AG10803 (cell line): ENCODE measurements at places on chromosomes 5 and 9.
A peak's percentile ranks its signal among the peaks of the same experiment; 100 is the strongest.

DNA sequence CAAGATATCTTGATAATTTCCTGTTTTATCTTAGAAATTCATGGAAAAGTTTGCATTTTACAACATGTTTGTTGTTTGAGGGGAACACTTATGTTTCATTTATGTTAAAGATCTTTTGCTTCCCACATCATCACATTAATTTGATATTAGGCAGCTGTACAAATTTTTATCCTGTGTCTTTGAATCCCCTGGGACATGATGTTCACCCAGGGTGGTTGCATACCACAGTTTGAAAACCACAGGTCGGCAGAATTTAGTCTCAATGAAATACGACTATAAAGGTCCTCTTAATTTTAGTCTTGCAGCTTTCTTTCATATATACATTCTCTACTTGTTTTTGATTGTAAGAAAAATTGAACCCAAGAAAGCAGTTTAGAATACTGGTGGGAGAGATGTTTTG is 3.7 kb downstream of the NAA35 start:
- no peak for DNase-seq

GRCh38 chr5:97601651-97602050 is 418.6 kb upstream of the RIOK2 start:
- DNase-seq, result no peak

GRCh38 chr5:4703931-4704458 is 436.1 kb upstream of the ADAMTS16 start:
- DNase-seq, result no peak

GRCh38 chr5:147691130-147691529 is 91.4 kb downstream of the JAKMIP2 start:
- DNase-seq, result no peak

- DNase-seq, result no peak
Measured at GRCh38 chr5:131266370-131267060, 2.7 kb downstream of the CDC42SE2 start.

- DNase-seq, result no peak
Measured at GRCh38 chr5:28390341-28390740, 1352.0 kb upstream of the CDH9 start.

- DNase-seq, result no peak
Measured at GRCh38 chr5:64301566-64301965, 135.9 kb downstream of the RNF180 start.

DNA sequence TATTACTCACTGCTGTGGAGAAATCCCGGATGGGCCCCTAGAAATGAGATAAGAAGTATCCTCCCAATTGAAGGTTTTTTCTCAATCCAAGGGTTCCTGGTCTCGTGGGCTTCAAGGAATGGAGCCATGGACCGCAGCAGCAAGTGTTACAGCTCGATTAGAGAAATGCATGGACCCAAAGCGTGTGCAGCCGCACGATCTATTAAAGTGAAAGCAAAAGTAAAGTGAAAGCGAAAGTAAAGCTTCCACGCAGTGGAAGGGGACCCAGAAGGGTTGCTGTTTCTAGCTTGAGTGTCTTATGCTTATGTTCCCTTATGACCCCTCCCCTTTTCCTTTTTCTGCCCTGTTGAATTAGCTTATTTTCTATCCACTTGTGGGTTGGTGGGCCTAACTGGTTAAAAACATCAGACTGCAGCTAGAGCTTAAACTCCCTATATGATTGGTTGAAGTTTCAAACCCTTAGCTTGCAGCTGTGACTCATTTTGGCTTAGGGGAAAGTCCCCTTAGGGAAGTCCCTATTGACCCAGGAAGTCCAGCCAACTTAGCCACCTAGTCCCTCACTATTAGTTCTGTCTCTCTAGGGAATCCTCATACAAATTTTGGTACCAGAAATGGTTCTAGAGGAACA is 1111.8 kb downstream of the TAF11L14 start:
- no peak for DNase-seq

DNA sequence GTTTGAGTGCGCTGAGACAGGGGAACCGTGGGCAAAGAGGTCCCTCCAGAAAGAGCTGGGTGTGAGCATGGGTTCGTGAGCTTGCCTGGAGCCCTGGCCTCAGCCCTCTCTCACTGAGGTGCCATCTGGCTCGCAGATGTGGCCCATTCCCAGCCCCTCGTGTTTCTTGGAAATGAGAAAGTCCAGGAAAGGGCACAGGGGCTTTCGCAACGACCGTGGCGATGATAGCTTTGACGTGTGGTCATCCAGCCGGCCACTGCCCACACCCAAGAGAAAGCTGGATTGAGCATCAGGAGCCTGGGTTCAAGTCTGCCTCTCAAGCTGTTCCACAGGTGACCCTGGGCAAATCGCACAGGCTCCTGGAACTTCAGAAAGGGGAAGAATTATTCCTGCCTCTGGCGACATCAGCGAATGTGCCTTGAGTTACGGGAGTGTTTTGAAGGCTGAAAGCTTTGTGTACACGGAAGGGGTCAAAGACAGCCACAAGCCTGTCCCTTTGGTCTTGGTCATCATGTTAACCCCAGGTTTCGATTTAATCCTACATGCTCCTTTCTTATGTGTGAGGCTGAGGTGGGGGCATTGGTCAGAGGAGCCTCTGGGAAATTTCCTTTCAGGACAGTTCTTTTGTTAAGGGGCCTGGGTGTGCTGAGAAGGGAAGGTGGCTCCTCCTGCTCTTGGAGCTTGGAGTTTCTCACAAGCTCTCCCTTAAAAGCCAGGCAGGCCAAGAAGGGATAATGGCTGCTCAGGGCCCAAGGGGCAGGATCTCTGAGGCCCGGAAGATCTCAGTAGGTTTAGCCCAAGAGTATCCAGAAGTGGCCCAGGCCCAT is 41.7 kb upstream of the IL17B start:
- peak; percentile 93 for DNase-seq

GRCh38 chr9:134219646-134220060 is 55.3 kb upstream of the RNU6ATAC start:
- DNase-seq, result no peak

- no peak for DNase-seq
Measured at GRCh38 chr9:12817702-12818101, 42.9 kb downstream of the LURAP1L start.

DNA sequence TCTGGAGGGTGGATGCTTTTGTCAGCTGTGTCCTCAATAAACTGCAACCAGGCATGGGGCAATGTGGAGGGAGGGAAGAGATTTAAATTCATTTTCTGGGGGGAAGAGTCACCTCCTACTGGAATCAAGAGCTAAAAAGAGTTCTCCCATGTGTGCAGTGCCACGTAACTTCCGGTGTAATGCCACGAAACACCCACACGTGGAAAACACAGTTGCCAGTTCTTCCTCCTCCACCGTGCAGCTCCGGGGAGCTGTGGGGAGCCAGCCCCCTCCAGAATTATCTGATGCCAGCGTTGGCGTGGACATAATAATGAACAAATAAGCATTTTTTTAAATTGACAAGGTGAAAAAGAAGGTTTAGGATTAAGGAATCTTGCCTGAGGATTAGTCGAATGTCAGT is 32.1 kb upstream of the MED10 start:
- no peak for DNase-seq

- peak; percentile 55 for DNase-seq
Measured at GRCh38 chr9:115002371-115003120, 72.2 kb upstream of the TNFSF8 start.

GRCh38 chr9:127252410-127253318 is 11.9 kb upstream of the GARNL3 start:
- no peak for DNase-seq

- peak; percentile 98 for DNase-seq
Measured at GRCh38 chr9:127578952-127579853, 32.9 kb upstream of the STXBP1 start.

GRCh38 chr5:122183788-122184170 is 54.4 kb downstream of the ZNF474 start:
- no peak for DNase-seq

- peak; percentile 78 for DNase-seq
Measured at GRCh38 chr9:71733176-71733575, 35.1 kb downstream of the CEMIP2 start.

- no peak for DNase-seq
Measured at GRCh38 chr5:124645396-124645795, 101.0 kb downstream of the ZNF608 start.

- DNase-seq, result peak; percentile 11
Measured at GRCh38 chr9:28032268-28032590, 458.9 kb upstream of the C9orf72 start.

- no peak for DNase-seq
Measured at GRCh38 chr5:157189223-157189622, 8.6 kb downstream of the ITK start.

DNA sequence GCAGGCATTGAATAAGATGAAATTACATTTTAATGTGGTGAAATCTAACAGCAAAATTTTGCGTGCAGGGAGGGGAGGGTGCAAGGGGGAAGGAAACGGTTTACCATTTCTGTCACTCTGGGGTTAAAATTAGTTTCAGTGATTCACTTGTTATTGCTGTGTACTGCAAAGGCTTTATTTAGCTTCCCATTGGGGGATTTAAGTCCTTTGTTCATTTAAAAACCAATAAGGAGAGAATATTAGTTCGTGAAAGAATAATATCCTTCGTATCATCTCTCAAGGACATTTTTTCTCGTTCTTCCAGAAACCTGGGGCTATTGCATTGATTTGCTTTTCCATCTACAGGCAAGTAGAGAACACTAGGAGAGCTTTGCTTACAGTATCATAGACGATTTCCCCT is 667.8 kb upstream of the RGMB start:
- DNase-seq, result no peak

DNA sequence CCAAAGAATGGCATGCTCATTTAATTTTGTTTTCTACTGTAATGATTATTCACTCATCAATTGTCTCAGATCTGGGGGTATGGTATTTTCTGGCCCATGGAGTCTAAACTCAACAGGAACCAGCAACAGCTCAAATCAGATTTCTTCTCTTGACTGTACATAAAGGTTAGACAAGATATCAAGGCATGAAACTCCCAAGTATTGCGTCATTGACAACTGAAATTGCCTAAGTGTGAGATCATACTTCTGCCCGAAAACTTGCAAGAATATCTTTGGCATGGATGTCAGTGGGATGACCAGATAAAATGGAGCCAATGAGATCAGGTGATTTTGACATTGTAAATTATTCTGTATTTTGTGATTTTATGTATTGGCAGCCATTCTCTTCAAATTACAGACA is 141.7 kb upstream of the STK32A start:
- DNase-seq, result peak; percentile 29

DNA sequence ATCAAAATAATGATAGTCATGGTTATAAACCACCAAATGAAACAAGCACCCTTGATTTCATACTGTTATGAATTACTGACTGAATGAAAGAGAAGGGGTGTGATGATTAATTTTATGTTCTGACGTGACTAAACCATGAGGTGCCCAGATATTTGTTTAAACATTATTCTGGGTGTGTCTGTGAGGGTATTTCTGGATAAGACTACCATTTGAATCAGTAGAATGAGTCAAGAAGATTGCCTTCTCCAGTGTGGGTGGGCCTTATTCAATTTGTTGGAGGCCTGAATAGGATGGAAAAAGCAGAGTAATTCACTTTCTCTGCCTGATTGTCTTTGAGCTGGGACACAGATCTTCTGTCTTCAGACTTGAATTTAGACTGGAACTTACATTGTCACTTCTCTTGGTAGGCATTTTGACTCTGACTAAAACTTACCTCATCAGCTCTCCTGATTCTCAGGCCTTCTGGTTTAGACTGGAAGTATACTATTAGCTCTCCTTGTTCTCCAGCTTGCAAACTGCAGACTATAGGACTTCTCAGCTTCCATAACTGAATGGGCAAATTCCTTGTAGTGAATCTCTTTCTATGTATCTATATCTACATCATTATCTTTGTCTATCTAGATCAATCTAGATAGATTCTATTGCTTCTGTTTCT is 321.9 kb upstream of the TARS1 start:
- peak; percentile 20 for DNase-seq

- no peak for DNase-seq
Measured at GRCh38 chr9:131259432-131259898, 16.8 kb downstream of the FAM78A start.

- peak; percentile 54 for DNase-seq
Measured at GRCh38 chr5:176660860-176661641, 13.8 kb downstream of the TSPAN17 start.

- peak; percentile 88 for DNase-seq
Measured at GRCh38 chr9:111622626-111623025, 8.5 kb upstream of the DNAJC25 start.

- peak; percentile 71 for DNase-seq
Measured at GRCh38 chr5:134113902-134114875, at the start of gene TCF7. Gene TCF7 (plus strand): TSS chr5:134114681. CDS start chr5:134114907, 226 bp downstream.

- no peak for DNase-seq
Measured at GRCh38 chr9:84387821-84388220, 47.3 kb upstream of the SLC28A3 start.

- no peak for DNase-seq
Measured at GRCh38 chr5:36998578-36998977, 122.0 kb downstream of the NIPBL start.

DNA sequence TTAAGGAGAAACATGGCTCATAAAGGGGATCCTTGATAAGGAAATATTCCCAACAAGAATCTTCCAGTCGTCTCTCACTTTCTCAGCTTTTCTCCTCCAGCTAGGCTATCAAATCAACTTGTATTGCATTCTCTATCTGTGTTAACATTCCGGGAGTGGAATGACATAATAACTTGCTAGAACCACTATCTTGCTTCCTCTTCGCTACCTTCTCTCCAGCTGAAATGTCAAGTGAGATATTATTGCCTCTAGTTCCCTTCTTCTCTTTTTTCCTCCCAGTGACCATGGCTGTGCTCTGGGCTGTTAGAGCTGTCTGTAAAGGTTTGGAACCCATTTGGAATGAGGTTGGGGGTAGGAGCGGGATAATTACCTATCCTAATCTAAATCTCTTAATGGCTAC is 1329.5 kb upstream of the WWC1 start:
- no peak for DNase-seq

DNA sequence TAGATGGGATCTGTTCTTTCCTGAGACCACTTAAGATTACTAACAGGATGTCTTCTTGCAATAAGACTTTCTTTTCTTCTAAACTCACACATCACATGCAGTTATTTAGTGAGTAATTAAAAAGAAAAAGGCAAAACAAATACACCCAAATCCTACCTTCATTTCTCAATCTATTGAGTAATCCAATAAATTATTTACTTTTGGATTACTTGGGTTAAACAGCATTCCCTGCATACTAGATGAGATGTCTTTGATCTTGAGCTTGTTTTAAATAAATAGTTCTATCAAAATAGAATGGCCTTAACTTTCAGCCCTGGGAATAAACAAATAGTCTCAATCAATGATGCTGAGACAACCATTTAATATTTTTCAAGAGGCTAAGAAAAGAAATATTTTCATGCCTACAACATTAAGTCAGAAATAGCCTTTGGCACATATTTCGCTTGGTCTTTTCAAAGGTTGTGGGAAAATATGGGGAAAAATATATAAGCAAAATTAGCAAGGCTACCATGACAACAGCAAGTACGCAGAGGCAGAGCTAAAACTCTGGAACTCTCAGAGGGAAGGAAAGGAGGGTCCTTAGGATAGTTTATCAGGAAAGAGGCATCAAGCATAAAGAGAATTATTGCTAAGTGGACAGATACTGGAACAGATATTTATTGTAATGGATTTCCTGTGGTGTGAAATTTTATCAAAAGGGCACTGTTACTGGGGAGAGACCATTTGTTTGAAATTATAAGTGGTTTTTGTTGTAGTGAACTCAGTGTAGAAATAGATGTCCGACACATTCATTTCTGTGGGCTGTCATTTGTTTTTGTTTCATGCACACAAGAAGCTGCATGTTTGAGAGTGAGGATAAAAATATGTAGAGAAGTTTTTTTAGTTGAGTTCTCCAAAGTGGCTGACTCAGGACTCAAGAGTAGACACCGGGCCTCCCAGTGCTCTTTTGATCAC is 70.2 kb upstream of the CDH6 start:
- peak; percentile 24 for DNase-seq

GRCh38 chr5:133292300-133292699 is 240.5 kb downstream of the HSPA4 start:
- no peak for DNase-seq

- DNase-seq, result no peak
Measured at GRCh38 chr9:37333288-37333687, 89.2 kb upstream of the GRHPR start.

- DNase-seq, result peak; percentile 56
Measured at GRCh38 chr9:129776566-129776937, 23.7 kb upstream of the PTGES start.
